ENCODE measurements at places on chromosomes 3 and 15.
A peak's percentile ranks its signal among the peaks of the same experiment; 100 is the strongest.

DNA sequence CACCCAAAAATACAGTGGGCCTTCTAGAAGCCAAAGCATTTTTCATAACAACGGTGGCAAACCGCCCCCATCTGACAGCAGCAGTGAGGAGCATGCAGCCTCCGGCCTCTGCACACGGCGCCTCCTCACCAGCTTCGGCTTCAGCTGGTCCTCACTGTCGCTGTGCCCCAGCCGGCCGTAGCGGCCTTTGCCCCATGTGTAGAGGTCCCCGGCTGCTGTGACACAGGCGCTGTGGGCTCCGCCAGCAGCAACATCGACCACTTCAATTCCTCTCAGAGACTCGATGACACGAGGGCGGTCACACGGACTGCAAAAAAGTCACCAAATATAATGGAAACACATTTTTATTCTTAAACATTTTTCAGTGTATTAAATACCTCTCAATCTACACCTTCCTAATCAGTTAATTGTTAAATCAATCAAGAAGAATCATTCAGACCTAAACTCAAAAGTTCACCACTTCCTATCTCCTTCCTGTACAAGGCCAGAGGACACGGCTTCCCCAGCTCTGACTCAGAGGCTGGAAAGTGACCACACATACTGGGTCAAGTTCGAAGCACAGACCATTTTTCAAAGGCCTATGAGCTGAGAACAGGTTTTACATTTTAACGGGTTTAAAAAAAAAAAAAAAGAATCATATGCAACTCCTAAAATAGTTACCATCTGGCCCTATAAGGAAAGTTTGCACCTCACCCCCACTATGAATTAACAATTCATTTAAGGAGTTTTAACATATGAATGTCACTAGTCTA, 33.6 kb upstream of the OCA2 start:
- DNase-seq: no peak

DNA sequence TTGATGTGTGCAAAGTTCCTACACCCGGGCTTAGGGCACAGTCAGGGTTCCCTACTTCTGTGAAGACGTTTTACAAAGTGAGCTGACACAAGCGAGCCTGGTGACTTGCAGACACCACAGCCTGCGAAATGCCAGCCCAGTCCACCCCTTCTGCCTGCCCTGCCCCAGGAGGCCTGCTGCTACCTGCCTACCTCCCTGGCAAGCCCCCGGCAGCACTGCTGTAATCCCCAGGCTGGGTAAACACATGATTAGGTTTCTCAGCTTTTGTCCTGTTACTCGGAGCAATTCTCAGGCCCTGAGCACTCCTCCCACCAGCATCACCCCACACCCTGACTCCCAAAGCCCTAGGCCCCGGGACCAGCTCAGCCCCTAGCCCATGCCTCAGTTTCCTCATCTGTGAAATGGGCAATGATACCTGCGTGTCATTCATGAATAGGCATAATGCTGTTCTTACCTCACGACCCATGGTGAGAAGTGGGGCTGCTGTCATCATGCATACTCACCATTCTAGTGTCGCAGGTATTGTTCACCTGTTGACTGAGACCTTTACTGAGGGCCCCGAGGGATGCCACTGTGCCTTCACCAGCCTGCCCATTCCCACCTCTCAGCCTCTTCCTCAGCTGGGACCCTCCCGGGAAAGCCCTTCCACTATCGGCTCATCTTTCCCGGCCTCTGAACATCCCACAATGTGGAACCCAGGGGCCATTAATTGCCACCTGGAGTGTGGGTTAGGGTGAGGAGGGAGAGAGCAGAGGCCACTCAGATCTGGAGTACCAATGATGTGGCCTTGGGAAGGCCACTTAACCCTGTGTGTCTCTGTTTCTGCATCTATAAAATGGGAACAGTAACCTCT, 31.5 kb upstream of the SLC6A6 start:
- no peak for DNase-seq

GRCh38 chr15:58551084-58551763, 119.4 kb downstream of the LIPC start:
- DNase-seq: peak; percentile 64

DNA sequence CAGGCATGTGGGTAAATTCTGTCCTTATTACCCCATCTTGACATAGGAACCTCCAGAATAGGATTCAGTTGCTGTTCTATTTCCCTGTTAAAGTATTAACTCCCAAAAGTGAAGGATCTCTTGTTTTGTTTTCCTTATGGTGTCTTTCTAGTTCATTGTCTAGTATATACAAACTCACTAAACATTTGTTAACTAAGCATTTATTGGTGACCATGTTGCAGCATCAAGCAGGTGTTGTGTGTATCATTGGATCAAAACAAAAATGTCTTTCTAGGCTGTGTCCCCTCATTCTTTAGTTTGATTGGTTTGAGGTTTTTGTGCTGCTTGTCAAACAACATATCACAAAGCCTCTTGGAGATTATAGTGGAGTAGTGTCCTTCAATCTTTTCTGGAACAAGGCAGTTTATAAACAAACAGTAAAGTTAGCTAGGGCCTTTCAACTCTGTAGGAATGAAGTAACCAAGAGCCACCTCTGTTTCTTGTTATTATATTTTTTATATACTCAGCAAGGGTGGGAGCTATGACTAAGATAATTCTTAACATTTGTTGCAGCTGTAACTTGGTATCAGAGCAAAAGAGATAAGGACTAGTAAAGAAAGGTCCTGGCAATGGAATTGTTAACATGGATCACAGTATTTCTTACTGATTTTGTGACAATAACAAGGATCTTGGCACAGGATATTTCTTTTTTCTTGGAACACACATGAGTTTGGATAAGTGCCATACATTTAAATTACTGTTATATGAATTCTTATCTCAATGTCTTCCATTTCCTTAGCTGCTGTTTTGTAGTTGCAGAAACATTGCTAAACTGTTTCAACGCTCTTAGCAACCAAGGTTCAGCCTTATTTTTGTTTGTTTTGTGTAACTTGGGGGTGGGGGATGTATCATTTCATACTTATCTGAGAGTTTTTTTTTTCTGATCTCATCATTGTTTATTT, 49.3 kb downstream of the TMOD3 start:
- no peak for DNase-seq

DNA sequence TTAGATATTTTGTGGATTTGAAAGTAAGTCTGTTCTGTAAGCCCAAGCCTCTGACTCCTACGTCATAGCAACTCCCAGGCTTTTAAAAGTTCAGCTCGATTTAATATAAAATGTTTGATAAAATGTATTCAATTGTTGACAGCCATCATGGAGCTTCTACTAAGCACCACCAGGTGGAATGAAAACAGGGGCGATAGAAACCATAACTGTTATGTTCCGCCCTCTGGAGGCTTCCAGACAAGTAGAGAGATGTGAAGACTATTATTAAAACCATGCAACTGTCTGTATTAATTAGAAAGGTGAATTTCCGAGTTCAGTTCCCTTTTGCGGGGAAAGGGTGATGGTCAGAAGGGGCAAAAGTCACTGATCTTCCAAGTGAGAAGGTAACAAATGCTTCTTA, 292.2 kb downstream of the NR2F2 start:
- no peak for DNase-seq

DNA sequence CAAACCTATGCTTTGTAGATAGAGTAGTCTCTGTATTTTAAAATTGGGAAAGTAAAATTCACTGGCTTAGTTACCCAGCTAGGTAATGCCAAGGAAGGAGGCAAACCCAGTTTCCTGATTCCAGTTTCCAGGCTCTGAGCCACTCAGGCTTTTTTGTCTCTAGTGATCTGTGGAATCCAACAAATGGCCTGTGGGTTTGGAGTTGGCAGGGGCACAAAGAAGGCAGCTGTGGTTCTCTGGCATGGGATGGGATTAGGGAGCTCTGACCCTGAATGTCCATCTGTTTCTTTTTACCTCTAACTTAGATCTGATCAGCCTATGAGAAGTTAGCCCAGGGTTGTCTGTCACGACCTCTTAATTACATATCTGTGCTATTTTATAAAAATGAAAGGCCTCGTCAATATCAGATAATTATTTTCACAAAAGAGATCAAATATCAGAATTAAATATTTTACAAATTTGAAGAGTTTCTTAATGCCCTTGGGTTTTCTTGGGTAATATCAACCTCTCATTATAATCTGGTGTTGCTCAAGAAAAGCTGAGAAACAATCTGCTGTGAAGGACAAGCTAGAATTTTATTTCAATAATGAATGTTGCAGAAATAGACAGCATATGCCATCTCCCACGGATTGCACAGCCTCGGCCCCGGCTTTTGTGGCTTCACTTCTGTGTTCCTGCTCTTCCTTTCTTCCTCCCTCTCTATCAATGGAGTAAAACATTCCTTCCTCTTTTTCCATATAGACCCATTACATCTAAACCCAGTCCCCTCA, 63.7 kb upstream of the DAZL start:
- DNase-seq: no peak

- DNase-seq: no peak
Observed at GRCh38 chr3:109685084-109686079, 348.0 kb upstream of the DPPA4 start.

DNA sequence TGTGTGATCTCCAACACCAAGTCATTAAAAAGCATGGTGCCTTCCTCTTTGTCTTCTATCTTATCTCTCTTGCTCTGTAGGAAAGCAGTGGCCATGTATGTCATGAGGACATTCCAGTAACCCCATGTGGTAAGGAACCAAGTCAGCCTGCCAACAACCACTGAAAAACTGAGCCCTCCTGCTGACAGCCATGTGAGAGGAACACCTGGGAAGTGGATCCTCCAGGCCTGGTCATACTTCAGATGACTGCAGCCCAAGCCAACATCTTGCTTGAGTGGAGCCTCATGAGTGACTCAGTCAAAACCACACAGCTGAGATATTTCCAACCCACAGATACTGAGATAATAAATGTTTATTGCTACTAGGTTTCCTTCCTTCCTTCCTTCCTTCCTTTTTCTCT, 597.3 kb downstream of the ZIC1 start:
- DNase-seq: no peak

GRCh38 chr3:46480491-46481195, 15.9 kb upstream of the LTF start:
- no peak for DNase-seq

GRCh38 chr3:102570511-102570910, 135.7 kb downstream of the ZPLD1 start:
- no peak for DNase-seq

DNA sequence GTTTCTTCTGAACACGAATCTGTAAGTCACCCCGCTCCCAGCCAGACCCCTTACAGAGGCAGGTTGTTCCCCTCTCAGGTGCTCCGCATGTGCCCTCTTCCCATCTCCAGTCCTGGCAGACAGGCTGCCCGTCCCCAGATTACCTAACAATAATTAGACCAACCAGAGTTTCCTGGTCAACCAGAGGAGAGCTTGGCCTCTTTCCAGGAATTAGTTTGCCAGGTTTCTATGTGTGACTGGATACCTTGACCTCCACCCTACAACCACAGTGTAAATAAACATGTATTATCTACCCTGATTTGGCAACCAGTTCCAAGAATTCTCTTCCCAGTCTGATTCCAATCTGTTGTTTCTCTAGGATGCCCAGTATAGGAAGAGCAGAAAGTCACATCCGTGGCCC, 178.0 kb upstream of the UMPS start:
- no peak for DNase-seq

- DNase-seq: no peak
Observed at GRCh38 chr3:13272831-13273603, 147.1 kb downstream of the NUP210 start.

- no peak for DNase-seq
Observed at GRCh38 chr3:15368561-15369135, 36.3 kb upstream of the SH3BP5 start.

- DNase-seq: no peak
Observed at GRCh38 chr3:178512647-178513046, 23.6 kb upstream of the KCNMB2 start.

- DNase-seq: no peak
Observed at GRCh38 chr15:77547801-77548588, 84.7 kb downstream of the LINGO1 start.

DNA sequence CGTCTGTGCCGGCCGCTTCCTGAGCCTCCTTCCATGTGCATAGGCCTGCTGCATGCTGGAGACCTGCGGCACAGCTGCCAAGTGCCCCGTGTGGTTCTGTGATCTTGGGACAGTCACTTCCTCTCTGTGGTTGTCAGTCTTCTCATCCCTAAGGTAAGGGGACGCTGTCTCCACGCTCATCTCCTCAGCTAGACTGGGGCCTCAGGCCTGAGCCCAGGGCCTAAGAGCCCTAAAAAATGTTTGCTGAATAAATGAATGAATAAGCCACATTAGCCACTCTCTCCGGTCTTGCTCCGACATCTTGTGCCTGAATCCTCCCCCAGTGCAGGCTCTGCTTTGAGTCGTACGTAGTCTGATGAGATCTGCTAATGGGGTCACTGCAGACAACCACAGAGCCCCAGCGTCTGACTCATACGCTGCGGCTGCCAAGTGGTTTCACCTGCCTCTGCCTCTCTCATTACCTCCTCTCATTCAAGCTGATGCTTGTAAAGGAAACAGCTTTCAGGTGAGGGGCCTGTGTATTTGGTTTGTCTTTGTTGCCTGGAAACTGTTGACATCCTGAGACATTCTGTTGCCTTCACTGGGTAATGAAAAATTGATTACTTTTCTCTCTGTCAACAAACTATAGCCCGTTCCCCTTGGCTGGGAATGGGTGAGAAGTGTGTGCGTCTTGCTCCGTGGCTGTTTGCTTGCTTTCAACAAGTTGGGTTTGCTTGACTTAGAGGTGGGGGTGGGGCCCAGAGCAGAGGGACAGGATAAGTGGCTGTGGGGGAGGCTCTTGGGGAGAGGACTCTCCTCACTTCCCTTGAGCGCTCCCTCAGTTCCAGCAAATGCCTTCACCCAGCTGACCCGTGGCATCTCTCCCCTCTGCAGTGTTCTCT, 15.9 kb downstream of the RPLP1 start:
- peak; percentile 72 for DNase-seq

DNA sequence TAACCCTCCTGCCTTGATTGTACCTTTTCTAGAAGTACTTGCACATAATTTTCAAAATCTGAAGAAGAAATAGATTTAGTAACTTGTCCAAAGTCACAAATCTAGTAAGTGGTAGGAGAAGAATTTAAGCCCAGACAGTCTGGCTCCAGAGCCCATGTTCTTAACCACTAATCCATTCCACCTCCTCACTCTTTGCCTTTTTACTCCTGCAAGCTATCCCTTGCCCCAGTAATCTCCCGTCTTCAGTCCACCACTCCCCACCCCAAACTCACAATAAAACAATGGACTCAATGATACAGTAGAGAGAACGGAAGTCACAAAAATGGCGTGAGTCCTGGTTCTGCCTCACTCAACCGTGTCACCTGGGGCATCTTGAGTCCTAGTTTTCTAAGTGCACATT, 48.7 kb downstream of the SETMAR start:
- no peak for DNase-seq

GRCh38 chr3:87627316-87627715, 350.9 kb upstream of the POU1F1 start:
- DNase-seq: no peak

GRCh38 chr3:139107424-139108252, 62.9 kb upstream of the PRR23C start:
- DNase-seq: no peak

DNA sequence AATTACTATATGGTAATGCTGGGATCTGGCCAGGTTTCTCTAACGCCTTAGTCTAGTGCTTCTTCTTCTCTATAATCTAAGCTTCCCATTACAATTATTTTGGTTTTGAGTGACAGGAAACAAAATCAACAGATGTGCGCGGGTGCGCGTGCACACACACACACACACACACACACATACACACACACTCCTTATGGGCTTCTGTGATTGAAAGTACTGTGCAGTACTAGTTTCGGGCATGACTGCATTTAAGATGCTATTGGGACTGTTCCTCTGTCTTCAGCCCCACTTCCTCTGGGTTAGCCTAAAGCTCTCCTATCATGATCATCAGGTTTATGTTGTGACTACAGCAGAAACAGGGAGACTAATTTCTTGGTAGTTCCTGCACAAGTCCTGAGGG, 32.2 kb downstream of the EPHB1 start:
- peak; percentile 27 for DNase-seq
